ENCODE measurements at places on chromosomes 1 and 21. TPM values are rescaled to one million over a fixed set of nuclear protein-coding genes. Genes with fewer than 3 reads are reported as not detected.

Gene NHLH1
- 0.66 TPM for polyA plus RNA-seq

Gene GORAB
- 17.4 TPM for polyA plus RNA-seq

Gene MPZ
- 11.9 TPM for polyA plus RNA-seq

DNA sequence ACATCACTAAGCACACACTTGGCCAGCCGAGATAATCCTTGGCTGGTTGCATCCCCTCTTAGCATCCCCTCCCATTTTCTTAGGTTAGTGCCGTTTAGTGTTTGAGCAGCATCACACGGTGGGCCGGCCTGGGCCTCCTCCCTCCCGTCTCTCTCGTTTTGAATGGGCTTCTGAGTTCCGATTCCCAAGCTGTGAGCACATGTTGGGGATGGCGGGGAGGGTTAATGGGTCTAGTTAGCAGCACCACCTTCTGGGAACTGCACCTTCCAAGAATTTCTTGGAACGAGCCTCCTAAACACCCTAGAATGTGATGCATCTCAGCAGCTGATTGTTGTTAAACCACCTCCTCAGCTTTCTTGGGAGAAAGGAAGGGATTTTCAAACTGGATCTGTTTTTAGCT is 73.3 kb downstream of the CNIH3 start:
- DNase-seq = no peak

GRCh38 chr1:115655306-115655663 is 13.5 kb downstream of the VANGL1 start:
- DNase-seq = no peak

GRCh38 chr1:200306944-200307754 is 102.7 kb downstream of the ZNF281 start:
- DNase-seq = peak; percentile 52

GRCh38 chr1:3401585-3402257 is 52.7 kb upstream of the ARHGEF16 start:
- DNase-seq = no peak

DNA sequence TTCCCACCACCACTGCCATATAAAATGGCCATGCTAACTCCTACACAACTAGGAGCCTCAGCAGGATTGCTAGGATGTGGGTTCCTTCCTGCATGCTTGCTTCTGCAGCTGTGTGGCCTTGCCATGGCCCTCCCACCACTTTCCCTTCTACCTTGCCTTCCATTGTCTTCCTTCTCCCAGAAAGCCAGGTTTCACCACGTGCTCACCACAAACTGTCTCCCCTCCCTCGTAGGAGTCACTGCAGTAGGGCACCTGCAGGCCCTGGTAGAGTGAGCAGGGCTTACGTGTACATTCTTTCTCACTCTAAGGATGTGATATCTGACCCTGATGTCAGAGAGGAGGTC is 3.7 kb downstream of the C1orf226 start:
- DNase-seq = no peak

DNA sequence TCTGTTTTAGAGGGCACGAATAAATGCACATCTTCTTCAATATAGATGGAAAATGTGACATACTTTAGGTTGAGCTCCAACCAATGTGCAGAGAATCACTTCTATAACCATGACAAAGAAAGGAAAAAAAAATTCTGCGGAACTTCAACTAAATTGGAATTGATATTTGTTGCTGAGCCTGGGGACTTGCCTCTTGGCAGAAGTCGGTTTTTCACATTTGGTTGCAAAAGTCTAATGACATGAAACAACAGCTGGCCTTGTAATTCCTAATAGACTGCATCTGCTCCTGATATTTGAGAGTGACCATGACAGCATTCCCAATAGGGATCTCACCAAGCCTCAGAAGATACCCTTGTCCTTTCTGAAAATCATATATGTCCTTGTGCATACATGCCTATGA is 112.8 kb downstream of the PRRX1 start:
- peak; percentile 79 for DNase-seq
